ENCODE measurements at places on chromosomes 5 and 9.

- DNase-seq = no peak
These were observed 51.2 kb downstream of the FCHO2 start for GRCh38 chr5:73007051-73007450.

DNA sequence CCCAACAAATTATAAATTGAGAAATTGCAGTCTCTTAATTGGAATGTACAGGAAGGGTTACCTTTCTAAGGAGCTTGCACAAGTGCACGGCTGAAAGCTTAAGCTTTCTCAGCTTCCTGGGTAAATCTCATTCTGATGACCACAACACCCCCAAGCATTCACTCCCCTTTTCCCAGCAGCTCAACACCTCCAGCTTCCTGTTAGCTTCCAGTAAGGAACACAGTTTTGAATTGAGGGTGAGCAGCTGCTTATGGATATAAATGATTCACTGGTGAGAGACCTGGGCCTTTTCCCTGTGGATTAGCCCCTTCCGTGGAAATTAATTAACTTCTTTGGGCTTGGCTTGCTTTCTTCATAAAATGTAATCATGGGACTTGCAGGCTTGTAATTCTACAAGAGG is 101.2 kb downstream of the SLC28A3 start:
- DNase-seq = no peak

DNA sequence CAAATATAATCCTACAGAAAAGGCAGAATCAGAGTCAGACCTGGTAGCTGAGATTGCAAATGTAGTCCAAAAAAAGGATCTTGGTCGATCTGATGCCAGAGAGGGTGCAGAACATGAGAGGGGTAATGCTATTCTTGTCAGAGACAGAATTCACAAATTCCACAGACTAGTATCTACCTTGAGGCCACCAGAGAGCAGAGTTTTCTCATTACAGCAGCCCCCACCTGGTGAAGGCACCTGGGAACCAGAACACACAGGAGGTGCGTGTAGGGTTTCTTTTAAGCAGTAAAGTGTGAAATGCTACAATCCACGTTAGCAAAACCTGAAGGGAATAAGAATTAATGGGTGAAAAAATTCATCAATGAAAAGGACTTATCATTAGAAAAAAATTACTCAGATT is 145.8 kb downstream of the GIN1 start:
- no peak for DNase-seq

DNA sequence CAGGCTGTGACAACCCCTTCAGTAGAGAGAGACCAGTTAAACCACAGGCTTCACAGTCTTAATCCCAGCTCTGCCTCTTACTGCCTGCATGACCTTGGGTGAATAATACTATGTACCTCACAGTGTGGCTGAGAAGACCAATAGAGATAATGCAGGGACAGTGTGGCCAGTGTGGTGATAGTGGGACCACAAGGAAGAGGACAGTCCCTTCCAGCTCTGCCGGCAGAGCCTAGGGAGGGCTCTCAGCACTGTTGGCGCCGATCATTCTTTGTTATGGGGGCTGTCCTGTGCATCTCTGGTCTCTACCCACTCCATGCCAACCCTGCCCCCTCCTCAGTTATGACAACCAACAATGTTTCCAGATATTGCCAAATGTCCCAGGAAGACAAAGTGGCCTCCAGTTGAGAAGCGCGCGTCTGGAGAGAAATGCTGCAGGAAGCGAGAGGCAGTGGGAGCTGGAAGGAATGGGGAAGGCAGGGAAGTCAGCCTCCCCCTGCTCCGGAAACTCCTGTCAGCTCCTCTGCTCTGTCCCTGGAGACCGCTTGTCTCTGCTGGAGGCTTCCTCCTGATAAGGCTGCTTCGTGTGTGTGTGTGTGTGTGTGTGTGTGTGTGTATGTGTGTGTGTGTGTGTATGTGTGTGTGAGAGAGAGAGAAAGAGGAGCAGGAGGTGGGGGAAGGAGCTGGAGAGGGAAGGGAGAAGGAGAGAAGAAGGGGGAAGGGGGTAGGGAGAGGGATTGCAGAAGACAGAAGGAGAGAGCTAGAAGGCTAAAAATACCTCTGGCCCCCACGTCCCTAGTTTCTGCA is 31.8 kb upstream of the FABP6 start:
- DNase-seq = no peak

- no peak for DNase-seq
These were observed 48.0 kb downstream of the SLC12A7 start for GRCh38 chr5:1063661-1064382.

DNA sequence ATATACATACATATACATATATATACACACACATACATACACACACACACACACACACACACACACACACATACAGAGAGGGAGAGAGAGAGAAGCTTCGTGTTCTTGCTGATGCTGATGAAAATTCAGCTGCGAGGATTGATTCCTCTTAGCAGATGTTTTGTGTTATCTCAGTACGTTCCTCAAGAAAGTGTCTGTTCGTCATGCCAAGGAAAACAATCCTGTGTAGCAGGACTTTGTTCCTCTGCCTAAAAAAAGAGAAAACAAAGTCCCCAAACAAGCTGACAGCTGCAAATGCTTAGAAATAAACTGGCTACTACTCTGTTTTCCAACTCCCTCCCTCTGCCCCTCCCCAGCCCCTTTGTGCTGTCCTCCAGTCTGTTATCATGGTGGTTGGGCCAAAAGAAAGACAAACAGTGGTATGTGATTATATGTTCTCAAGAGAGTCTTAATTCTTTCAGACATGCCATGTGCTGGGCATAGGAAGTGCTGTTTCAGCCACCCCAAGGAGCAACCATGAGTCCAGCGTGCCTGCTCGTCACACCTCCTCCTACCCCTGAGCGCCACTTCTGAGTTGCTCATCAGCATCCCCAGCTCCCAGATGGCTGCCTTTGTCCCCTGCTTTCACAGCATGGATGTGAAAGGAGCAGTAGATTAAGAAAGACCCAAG is 71.5 kb upstream of the EQTN start:
- no peak for DNase-seq

DNA sequence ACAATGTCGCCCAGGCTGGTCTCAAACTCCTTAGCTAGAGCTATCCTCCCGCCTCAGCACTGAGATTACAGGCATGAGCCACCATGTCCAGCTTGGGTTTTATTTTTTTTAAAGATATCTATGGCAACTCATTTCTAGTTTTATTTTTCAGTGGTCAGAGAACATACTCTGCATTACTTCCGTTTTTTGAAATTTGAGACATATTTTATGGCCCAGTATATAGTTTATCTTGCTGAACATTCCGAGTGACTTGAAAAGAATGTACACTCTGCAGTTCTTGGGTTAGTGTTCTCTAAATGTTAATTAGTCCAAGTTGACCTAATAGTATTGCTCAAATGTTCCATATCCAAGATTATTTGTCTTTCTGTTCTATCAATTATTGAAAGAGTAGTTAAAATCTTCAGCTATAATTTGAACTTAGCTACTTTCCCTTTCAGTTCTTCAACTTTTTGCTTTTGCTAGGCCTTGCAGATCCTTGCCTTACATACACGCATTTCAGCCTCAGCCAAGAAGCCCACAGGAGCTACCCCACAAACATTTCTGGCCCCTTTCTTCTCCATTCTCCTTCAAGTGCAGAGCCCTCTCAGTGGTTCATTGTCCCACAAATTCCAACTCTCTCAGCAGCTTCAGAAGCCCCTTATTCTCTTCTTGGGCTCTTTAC is 22.3 kb upstream of the SNAPC3 start:
- DNase-seq = no peak

DNA sequence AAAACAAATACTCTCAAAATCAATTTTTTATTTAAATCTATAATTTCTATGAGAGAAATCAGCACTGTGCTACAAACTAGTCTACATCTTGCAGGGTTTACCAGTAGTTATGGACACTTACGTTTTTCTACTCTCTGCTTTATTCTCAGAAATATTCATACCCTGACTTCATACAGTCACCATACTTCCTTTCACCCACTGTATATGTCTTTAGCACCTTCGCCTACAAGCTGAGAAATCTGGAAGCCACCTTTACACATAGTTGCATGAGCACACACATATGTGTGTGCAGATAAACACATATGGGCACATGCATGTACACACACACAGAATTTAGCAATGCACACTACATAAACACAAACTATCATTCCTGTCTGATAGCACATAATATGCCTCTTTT is 177.0 kb downstream of the ST8SIA4 start:
- no peak for DNase-seq

DNA sequence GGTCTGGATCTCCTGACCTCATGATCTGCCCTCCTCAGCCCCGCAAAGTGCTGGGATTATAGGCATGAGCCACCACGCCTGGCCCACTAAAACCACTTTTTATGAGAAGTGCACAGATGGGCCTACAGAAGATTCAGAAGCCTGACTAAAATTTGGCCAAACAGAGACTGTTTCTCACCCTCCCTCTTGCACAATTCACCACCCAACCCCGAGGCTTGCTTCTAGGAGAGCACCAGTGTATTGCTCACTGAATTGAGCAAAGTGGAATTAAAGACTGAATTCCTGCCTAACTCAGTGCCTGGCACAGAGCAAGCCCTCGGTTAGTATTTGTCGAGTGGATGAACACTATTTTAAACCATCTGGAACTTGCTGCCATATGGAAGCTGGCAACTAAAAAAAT is 3.4 kb upstream of the DCTN4 start:
- no peak for DNase-seq

GRCh38 chr5:39441838-39442237 is 17.1 kb upstream of the DAB2 start:
- no peak for DNase-seq

DNA sequence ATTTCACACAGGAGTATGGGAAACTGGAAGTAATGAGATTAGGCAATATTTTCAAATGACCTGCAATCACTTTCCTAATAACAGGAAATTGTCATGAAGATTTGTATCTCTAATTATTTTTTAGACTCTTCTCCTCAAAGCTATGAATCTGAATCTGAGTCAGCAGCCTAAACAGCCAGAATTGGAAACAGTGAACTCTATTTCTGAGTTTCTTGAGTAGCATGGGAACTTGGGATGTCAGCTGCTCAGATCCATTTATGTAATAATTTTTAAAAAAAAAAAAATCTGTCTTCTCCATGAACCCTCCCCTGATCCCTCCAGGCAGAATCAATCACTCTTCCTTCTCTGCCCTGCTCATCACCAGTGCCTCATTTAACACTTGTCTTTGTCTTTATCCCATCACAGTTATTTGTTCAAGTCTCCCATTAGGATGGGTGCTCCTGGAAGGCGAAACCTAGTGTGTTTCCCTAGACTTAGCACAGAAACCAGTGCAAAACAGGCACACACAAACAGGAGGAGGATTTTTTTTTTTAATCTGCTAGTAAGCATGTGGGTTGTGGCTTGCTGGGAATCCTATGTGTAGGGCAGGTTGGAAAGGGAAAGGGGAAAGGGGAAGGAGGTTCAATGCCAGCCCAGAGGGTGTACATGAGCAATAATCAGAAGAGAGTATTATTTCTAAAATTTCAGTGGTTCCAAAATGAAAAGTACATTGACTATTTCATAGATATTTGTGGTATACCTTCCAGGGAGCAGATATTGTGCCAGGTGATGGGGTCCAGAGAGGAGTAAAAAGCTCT is 186.8 kb downstream of the TTLL11 start:
- DNase-seq = no peak

DNA sequence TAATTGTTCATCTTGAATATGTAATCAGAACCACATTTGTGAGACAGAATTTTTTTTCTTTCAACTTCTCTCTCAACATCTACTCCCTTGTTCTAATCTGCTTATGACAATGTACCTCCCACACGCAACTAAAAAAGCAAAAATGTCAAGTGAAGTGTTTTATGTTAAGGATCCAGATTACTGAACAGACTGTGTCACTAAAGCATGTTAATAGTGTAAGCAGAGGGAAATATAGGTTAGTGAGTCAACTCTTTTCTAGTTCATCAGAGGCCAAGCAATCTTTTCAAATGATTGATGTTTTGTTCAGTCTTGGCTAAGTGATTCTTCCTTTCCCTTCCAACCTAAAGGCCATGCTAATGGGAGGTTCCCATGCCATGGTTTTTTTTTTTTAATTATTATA is 34.7 kb upstream of the IDNK start:
- DNase-seq = no peak

GRCh38 chr9:91681461-91682305 is 258.1 kb upstream of the NFIL3 start:
- peak; percentile 41 for DNase-seq

DNA sequence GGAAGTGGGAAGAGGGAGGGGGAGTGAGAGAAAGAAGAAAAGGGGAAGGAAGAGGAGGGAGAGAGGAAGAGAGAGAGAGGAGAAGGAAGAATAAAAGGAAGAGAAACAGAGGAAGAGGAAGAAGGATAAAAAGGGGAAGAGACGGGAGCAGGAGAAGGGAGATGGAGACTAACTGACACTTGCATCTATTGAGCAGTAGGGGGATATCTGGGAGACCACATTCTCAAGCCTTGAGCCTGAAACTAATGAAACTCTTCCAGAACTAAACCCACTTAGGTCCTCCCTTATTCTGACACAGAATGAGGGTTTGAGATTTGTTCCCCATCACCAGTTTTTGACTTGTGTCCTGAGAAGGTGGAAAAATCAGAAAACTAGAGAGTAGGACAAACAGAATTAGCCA is 533.3 kb downstream of the CDH12 start:
- DNase-seq = no peak

DNA sequence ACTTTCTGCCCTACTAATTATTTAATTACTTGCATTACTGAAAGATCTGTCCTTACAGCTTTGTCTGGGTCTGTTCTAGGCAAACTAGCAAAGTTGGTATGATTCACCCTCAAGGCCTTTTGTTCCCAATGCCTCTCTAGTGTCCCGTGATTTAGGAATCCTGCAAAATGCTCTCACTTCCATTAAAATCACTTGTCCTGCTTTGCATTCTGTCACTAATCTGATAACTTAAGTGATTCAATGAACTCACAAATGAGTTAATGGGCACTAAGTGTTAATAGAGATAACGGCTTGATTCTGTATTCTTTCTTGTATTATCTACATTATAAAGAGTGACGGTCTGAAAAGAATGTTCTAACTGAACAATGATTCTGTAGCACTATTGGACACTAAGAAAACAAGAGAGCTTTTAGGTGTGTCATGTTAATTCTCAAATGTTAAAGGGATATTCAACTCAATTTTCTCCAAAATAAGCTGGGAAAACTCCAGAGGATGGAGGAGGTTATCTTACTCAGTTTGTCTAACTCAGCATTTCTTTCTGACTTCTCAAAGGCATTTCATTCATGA is 697.3 kb downstream of the CETN3 start:
- no peak for DNase-seq

DNA sequence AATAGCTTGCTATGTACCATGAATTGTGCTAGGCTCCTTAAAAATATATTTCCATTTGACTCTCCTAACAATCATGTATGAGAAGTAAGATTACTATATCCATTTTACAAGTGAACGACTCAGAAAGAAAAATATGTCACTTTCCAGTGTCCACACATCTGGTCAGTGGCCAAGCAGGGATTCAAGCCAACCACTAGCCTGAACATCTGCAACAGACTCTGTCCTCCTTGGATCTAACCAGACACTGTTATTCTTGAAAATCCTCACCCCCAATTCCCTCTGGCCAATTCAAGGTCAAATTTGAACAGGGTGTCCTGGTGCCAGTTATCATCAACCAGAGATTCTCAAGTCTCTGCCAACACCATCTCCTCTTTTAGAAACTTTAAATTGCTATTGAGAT is 344.1 kb upstream of the WWC1 start:
- no peak for DNase-seq

GRCh38 chr5:90347462-90347861 is 62.1 kb downstream of the CETN3 start:
- no peak for DNase-seq
